ENCODE measurements at places on chromosomes 4 and X.

GRCh38 chr4:181593703-181594102, 649.5 kb upstream of the TENM3 start:
- DNase-seq = no peak

DNA sequence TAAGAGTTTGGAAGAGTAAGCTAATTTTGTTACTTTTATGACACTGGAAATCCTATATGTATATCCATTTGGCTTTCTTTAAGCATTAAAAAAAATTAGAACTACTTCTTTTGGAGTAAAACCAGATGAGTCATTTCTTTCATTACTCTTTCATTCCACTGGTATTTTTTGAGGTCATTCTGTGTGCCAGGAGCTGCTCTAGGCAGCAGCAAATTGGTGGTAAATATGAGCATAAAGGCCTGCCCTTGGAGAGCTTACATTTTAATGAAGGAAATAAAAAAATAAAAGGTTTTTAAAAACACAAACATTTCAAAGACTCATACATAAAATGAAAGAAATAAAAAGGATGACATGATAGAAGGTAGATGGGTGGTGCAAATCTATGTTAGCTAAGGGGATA, 37.4 kb downstream of the MID1 start:
- no peak for DNase-seq

DNA sequence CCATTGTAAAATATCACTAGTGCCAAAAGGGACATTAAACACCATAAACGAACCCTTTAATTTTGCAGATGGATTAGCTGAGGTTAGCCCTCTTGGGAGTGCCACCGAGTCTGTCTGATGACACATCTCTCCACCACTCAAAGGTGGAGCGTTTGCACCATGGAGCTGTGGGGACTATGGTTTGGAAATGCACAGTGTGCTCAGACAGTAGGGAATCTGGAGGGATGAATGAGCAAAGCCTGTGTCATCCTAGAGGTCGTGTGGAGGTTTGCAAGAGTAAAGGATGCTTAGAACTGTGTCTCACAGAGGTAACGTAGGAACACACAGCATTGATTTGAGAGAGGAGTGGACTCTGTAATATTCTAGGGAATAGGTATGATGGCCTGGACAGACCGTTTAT, 93.7 kb downstream of the CLNK start:
- no peak for DNase-seq

DNA sequence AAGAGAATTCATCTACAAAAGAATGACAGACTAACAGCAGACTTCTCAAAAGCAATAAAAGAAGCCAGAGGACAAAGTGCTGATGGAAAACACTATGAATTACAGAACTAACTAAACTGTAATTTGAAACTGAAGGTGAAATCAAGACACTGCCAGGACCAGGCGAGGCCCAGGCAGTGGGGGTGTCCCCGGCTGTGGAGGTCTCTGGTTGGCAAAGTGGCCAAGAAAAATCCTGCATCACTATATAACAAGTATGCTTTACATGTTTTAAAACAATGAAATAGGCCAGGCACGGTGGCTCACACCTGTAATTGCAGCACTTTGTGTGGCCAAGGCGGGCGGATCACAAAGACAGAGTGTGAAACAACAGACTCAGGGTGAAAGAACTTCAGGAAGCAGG, 32.9 kb downstream of the CHM start:
- no peak for DNase-seq

GRCh38 chrX:112081781-112082652, 559 bp downstream of the TRPC5 start:
- DNase-seq = no peak
